ENCODE measurements at places on chromosomes 6 and 20.

GRCh38 chr6:139812939-139813338 lies 438.5 kb upstream of the CITED2 start:
- no peak for DNase-seq

DNA sequence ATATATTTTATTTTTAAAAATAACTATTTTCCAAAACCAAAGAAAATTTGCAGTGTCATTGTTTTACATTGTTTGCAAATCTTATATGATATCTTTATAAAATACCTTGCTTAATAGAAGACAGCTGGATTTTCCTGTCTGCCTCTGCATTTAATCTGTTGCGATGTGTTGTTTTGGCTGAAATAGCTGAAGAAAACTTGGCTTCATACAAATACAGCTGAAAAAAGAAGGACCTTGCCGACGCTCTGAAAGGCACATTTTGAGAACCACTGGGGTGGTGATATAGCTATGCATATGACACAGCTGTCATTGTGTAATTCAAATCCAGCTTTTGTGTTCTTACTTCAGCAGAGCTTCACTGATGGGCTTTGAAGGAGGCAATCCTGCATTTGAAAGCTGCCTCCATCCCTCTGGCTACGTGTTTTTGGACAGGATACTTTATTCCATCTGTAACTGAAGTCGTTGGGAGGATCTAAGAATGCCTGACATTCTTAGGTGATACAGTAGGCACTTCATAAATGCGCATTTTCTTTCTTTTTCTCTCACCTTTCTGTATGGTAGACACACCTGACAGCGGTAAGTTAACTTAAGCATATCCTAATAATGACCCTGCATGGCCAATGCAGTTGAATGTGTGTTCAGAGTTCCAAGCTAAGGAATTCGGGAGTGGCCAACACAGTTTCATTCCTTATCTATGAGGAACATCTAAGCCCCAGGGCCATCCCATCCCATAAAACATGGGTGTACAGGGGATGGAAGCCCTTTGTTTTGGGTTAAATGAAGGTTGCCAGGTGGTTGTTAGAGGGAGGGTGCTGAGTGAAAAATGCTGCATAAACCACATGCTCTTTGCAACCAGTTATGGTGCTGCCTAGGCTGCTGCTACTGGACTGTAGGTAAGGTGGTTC lies 213.0 kb downstream of the TFAP2A start:
- DNase-seq: no peak

GRCh38 chr6:160426136-160426535 lies 78.0 kb downstream of the SLC22A3 start:
- no peak for DNase-seq

DNA sequence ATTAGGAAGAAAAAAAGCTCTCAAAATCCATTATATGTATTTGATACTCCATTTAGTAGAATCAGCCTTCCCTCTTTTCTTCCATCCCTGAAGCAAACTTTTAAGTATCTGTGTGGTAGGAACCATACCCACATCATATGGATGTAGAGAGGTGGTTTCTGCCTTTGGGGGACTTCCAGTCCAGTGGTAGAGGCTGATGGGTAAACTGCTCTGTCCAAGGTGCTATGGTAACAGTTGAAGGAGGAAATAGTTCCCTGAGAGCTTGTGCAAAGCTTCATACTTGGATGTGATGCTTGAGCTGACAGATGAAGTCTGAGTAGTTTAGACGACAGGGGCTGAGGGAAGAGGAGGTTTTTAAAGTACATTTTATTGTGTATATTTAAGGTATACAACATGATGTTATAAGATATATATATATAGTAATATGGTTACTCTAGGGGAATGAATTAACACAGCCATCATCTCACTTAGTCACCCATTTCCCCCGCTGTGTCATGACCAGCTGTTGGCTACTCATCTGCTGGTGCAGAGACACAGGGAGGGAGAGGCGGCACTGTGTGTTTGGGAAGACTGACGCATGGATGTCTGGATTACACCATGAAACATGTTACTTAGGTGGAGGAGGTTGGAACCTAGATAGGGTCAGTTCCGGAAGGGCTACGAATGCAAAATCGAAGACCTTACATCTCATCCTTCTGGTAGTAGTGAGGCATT lies 185.2 kb downstream of the FARS2 start:
- no peak for DNase-seq

GRCh38 chr6:137415127-137415833 lies 78.9 kb downstream of the OLIG3 start:
- DNase-seq: peak; percentile 22

DNA sequence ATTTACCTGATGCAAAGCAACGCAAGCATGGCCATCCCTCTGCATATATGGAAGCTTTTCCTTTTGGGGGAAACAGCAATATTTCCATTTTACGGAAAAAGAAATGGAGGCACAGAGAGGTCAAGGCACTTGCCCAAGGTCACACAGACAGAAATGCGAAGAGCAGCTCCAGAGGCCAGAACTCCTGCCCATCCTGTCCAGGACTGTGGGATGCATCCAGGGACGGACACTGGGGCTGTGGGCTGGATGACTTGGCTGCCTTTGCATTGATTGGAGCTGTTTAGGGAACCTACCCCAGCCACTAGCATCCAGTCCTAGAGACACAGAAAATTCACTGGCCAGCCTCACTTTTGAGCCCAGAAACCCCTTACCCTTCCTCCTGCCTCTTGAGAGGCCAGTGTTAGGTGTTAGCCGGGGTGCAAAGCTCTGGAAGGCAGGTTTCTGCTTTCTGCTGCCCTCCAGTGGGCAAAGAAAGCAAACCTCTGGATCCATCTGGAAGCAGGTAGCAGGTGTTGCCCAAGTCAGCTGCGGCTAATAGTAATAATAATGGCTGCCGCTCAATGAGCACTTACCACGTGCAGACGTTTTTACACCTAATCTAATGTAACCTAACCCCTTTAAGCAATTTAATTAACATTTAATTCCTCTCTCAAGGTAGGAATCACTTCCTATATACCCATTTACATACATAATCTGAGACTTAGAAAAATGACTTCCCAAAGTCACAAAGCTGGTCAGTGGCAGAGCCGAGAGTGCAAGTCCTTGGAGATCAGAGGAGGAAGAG lies 31.7 kb upstream of the CCN5 start:
- DNase-seq: no peak

DNA sequence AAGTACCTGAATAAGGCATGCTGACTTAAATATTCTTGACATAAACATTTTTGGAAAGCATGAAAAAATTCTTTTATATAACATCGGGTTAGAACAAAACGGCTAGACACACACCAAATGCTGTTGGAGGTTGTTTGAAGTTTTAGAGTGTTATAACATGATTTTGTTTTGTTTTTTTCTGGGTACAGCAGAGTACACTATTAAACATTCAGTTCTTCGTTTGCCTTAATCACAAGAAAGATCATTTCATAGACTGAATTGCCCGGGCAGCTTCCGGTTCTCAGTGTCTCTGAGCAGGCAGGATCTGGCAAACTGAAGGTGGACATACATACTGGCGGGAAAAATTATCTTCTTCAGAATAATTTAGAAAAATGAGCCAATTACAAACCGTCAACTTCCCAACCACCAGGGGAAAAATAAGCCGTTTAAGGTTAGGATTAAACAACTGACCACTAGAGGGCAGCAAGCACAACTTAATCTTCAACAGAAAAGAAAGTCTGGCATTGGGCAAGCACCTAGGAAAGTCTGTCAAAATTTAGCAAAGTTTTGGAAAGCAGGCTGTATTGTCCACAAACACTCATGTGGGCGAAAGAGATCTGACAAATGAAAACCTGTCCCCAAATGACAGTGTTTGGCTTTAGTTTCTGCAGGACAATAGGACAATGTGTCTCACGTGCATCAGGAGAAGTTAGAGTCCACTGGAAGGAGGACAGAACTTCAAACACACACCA lies 15.0 kb downstream of the ZNF217 start:
- no peak for DNase-seq

GRCh38 chr20:58495623-58496428 lies 19.4 kb downstream of the APCDD1L start:
- peak; percentile 63 for DNase-seq

GRCh38 chr6:15356179-15356578 lies 110.3 kb downstream of the JARID2 start:
- DNase-seq: no peak

DNA sequence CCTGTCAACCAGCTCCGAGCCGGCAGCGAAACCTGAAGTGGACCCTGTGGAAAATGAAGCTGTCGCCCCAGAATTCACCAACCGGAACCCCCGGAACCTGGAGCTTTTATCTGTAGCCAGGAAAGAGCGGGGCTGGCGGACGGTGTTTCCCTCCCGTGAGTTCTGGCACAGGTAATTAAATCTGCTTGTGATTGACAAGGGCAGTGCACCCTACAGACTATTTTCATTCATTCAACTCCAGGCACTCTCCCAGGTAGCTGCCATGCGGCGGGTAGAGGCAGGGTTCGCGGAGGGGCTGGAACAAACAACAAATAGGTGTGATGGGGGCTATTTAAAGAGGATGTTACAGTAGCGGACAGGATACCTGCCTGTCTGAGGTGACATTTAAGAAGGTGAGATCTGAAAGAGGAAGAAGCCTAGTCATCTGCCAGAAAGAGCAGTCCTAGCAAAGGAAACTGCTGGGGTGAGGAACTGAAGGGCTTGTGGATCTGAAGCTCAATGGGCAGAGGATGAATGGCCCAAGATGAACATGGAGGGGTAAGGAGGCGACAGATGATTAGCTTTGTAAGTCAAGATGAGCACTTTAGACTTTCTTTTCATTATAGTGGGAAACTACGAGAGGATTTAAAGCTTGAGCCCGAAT lies 810 bp downstream of the MRPL18 start:
- DNase-seq: no peak

DNA sequence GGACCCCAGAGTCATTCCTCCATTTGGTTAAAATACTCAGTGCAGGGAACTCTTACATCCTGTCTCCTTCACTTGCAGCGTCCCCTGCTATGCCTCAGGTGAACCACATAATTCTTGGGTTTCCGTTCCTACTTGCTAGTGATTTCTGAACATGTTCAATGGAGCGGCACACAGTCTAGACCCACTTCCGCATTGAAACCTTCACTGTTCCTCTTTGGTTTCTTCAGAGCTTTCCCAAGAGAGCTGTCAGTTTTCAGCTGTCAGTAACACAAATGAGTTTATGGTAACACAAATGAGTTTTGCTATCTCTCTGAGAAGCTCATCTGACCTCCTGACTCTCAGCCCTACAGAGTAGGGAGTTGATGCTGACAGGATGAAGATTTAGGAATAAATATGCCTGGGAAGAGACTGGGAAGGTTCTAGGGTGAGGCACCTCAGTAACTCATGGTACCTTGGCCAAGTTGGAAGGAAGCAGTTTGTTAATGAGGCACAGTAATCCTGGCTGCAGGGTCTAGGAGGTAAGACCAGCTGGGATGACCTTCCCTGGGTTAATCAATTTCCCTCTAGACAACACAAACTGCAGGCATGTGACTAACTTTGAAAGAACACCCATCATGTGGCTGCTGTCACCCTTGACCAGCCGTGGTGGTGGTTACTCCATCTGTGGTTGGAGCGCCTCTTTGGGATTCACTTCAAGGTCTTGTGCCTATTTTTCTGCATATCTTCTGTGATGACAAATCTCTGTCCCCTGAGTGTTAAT lies 5.4 kb downstream of the SYS1 start:
- no peak for DNase-seq

DNA sequence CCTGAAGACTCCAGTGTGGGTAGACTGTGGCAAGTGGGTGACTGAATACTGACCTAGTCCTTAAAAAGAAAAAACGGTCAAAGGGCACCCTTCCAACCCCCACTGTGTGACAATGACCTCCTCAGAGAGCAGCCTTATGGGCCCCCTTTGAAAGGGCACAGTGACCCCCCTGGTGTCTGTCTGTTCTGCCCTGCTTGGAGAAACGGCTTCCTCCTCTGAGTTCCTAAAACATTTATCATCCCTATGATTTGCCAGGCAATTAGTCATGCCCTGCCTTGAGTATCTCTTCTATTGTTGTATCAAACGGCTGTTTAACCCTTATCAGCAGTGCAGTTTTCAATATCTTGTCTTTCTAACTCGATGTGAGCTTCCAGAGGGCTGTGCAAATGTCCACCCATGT lies 21.0 kb upstream of the STX16 start:
- DNase-seq: no peak

DNA sequence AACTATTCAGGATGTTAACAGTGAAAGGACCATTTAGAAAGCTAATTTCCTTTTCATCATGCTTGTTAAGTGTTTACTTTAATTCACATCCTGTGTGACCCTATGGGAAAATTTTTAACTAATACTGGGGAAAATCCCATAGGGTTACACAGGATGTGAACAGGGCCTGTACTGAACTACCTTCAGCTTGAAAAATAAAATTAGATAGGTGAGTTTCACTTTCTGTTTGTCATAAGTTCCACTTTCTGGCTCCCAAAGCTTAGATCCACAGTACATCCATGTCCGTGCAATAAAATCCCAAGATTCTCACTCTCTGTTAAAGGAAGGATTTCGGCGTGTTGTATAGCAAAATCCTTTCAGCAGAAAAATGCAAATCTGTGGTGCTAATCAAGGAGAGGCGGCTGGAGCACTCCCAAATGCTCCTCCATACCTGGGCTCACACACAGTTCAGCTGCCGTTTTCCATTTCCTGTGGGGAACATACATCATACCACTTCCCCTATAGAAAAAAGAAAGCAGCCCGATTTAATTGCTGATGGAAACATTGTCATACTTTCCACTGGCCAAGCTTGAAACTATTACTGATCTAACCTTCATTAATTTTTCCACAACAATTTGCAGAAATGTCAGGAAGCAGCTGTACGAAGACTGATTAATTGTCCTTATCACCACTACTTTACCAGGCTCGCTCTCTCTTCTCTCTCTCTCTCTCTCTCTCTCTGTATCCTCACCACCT lies 125.2 kb downstream of the HIVEP2 start:
- no peak for DNase-seq

DNA sequence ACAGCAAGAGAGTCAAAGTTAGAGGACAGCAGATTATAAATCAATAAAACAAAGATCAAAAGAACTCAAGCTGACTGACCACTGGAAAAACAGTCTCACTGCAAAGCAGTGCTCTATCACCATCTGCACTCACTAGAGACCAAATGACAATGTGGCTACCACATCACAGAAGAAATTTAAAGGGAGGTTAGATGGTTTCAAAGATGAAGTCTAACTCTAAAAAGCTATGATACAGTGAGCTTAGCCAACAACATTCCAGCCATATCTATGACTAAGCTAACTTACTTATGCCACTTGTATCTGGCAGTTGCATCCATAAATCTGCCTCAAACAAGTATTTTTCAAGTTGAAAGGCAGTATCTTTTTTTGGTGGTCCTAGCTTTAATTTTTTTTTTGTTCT lies 68.6 kb downstream of the ARHGAP18 start:
- no peak for DNase-seq

- no peak for DNase-seq
Measured at GRCh38 chr6:11497881-11498280, 39.7 kb upstream of the TMEM170B start.

- DNase-seq: no peak
Measured at GRCh38 chr6:31541059-31541657, 645 bp downstream of the DDX39B start.

GRCh38 chr6:167815296-167815980 lies 11.3 kb upstream of the AFDN start:
- peak; percentile 51 for DNase-seq

DNA sequence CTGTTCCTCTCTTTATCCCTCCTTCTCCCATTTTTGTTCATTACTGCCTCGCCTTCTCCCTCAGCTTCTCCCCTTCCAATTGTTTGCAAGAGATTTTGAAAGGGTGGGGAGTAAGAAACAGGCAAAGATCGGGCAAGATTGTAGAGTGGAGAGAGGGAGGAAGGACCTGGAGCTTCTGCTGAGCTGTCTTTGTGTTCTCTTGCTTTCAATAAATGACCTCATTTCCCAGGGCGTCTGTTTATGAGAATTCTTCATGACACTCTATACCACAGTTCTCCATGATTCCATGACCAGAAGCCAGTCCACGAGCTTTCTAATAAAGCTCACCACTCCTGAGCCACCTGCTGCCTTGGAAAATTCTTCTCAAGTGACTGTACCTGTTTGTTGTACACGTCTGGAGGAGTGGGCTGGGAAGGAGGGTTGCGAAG lies 50.0 kb upstream of the PLEKHG1 start:
- no peak for DNase-seq
